Fibroblast of skin of right quadriceps (primary cell): ENCODE measurements at places on chromosomes 3 and 15.

DNA sequence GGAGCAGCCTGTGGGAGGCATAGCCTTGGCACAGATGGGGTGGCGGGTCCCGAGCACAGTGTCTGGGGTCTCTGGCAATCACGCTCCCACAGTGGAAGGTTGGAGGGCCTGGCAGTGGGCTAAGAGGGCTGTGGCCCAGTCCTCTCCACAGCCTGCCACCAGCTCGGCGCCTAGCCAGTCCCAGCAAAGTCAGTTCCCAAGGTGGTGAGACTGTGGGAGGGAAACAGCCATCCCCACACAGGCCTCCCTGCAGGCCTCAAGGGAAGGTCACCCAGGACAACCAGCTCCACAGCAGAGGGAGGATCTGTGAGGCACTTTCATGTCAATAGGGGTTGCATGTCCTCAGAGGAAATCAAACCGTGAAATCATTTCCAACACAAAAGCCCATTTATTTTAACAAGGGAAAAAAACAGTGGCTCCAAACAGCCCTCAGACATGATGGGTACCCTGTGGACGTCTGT lies 27.6 kb upstream of the LIMD1 start:
- DNase-seq: no peak

DNA sequence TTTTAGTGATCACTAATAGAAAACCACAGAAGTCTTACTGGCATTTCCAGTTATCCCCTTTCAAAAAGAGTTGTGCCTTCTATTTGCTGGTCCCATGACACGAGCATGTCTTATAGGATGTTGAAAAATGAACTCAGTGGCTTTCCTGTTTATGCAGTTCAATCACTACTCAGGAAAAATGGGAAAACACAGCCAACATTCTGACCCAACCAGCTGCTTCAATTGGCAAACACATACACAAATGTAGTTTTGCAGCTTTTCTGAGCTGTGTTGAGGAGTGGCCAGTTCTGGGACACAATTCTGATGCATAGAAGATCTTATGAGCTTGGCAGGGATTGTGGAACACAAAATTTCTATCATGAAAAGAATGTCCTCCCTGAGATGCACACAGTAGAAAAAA lies 40.3 kb downstream of the FSTL1 start:
- no peak for DNase-seq

DNA sequence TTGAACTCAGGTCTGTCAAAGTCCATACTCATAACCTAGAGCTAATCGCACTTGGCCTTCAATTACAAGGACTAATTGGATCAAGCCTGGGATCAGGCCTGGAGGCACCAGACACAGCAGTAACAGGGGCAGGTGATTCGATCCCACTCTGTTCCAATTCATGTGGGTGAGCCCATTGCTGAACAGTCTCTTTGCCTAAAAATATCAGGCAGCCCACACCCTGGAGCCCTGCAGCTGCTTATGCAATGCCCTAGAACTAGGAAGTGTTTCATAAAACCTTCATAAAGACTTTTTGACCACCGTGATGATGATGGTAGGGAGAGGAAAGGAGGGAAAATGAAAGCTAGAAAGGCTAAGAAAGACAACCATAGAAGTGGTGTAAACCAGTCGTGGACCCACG lies 47.8 kb upstream of the NEO1 start:
- DNase-seq: no peak

GRCh38 chr3:171279972-171280371 lies 180.2 kb downstream of the TNIK start:
- no peak for DNase-seq

GRCh38 chr3:8400911-8401310 lies 100.7 kb upstream of the LMCD1 start:
- no peak for DNase-seq

DNA sequence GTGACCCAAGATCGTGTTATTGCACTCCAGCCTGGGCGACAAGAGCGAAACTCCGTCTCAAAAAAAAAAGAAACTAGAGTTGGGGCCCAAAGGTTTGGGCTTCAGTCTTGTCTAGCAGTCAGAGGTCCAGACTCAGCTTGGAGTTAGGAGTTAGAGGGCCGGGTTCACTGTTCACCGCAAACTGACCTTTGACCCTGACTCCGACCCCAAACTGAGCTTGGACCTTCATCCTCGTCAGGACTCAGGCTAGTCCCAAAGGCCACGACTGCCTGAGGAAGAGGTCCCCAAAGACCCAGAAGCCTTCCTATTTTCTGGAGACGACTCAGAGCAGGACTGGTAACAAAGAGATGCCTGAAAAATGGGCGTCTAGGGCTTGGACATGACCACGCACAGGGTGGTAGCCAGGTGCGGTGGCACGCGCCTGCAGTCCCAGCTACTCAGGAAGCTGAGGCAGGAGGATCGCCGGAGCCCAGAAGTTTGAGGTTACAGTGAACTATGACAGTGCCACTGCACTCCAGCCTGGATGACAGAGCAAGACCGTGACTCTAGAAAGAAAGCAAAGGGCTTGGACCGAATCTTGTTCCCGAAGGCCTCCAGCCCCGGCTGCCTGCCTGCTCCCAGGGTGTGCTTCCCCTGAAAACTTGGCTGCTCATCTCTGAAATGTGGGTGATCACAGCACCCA lies 22.8 kb upstream of the RPL29 start:
- DNase-seq: no peak
